Activated naive CD4-positive, alpha-beta T cell treated with anti-CD3 and anti-CD28 coated beads for 36 hours (primary cell): ENCODE measurements at places on chromosomes 4 and X.

GRCh38 chr4:136400829-136401228 lies 1131.5 kb downstream of the PCDH18 start:
- DNase-seq: no peak

- no peak for DNase-seq
Observed at GRCh38 chr4:90689739-90690138, 562.5 kb downstream of the CCSER1 start.

DNA sequence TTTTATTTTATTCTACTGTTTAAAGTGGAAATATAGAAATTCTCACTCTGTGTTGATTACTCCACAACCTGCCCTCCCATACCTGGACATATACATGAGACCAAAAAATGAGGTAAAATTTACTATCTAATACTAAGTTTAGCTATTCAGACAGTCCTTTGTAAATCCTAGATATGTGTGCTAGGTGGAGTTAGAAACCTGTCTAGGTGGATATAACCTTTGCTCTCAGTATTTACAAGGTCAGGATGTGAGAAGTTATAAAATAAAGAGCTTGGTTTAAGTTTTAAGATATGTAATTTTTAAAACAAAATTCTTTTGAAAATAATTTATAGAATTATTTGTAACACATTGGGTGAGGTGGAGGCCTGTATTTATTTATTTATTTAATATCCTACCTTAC lies 221.5 kb downstream of the PCDH7 start:
- DNase-seq: no peak

DNA sequence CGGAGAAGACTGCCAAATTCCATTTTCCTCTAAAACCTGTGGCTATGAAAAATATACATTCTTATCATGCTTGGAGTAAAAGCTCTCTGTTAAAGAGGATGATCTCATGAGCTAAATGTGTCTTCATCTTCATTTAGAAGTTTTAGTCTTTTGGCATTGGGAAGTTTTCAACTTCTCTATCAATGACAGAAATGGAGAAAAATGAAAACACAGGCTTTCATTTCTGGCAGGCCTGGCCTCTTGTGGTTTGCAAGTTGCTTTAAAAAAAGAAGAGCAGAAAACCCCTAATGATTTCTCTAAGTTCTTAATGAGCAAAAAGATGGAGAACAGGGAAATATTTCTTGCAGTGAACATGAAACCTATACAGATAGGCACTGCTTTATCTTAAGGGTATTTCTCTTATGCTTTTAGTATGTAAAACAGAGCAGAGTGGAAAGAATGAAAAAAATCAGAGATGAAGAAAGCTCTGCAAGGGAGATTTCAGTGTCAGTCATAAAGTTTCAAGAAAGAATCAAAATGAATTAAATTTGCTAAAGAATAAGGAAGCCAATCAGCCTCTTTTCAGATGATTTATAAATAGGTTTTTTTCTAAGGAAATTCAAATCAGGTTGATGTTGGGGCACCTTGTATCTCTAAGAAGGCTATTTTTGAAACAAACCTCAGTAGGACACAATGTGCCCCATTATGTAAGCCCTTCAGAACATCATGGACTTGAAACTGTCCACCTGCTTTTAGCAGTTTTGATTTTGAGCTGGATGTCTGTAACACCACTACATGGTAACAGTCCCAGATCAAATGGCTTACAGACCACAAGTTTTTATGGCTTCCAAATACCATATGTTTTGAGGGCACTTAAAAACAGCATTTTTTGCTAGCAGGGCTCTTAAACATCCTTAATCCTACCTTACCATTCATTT lies 225.0 kb downstream of the GRIA3 start:
- peak; percentile 3 for DNase-seq

DNA sequence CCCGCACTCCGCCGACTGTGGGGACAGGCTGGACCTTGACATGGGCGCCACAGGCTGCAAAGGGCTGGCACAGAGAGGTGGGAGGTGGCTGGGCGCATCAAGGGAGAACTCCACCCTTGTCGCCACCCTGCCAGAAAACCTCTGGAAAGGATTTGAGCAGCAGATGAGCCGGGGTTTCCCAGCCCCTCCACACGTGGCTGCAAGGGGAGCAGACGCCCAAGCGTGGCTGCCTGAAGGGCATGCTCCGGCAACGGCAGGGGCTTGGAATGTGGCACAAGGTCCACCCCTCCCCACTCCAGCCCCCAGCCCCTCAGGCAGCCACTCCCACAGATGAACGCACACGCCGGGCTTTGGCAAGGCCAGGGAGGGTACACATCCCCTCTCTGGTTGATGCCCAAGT lies 4.6 kb downstream of the BGN start:
- no peak for DNase-seq

DNA sequence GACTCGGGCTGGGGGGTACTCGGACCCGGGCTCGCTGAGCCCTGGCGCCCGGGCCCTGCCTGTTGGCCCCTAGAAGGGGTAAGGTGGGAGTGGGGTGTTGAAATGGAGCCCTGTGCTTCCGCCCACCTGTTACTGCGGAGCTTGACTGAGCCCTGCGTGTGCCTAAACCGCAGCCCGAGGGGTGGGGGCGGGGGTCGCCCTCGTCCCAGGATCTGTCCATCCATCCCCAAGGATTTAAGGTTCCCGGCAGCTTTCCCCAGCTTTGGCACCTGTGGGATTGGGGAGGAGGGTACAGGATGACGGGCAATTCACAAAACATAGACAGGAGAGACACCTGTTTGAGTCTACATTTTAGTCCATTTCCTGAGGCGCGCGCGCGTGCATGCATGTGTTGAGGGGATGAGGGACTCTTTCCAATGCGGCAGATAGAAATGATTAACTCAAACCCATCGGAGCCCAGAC lies 779 bp downstream of the GABRQ start:
- no peak for DNase-seq

DNA sequence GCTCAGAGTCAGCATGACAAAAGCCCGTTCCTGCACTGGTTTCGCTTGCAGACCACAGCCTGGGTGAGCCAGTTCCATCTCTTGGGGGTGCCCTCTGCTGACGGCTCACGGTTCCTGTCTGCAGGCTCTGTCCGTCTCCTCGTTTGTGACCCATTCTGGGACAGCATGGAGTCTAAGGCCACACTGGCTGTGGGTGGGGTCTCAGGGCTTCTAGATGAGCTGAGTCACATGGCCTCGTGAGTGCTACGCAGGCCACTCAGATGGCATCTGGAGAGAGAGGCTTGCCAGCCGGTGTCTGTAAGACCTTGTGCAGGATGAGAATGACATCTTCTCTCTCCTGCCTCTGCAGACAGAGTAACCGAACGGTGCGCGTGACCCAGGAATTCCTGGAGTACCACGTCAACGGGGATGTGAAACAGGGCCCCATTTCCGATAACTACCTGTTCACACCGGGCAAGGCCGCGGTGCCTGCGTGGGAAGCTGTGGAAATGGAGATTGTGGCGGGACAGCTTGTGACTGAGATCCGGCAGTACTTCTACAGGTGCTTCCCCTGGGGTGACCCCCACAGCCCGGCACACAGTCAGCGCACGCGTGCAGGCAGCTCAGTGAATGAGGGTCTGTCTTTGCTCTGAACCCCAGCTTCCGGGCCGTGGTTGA lies 31.6 kb upstream of the MRFAP1 start:
- DNase-seq: no peak

DNA sequence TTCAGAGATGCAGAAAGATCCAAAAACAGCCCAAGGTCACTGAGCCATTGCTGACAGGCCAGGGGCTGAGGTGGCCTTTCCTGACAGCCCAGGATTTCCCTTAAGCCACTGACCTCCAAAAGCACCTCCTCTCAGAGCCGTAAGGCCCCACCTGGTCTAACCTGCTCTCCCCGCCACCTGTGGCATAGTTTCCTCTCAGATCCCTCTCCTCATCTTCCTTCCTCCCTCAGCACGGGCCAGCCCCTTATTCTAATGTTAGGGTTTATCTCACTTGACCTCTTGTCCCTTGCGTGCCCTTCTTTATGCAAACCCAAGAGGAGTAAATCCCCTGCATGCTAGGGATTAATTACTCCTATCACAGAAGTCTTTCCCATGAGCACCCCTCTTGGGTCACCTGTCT lies 113.0 kb downstream of the RBM47 start:
- no peak for DNase-seq

GRCh38 chr4:119240568-119240967 lies 28.1 kb downstream of the USP53 start:
- DNase-seq: no peak

- peak; percentile 70 for DNase-seq
Observed at GRCh38 chr4:8435656-8436121, 4.8 kb downstream of the ACOX3 start.

- no peak for DNase-seq
Observed at GRCh38 chr4:55468724-55469123, 73.0 kb downstream of the TMEM165 start.

DNA sequence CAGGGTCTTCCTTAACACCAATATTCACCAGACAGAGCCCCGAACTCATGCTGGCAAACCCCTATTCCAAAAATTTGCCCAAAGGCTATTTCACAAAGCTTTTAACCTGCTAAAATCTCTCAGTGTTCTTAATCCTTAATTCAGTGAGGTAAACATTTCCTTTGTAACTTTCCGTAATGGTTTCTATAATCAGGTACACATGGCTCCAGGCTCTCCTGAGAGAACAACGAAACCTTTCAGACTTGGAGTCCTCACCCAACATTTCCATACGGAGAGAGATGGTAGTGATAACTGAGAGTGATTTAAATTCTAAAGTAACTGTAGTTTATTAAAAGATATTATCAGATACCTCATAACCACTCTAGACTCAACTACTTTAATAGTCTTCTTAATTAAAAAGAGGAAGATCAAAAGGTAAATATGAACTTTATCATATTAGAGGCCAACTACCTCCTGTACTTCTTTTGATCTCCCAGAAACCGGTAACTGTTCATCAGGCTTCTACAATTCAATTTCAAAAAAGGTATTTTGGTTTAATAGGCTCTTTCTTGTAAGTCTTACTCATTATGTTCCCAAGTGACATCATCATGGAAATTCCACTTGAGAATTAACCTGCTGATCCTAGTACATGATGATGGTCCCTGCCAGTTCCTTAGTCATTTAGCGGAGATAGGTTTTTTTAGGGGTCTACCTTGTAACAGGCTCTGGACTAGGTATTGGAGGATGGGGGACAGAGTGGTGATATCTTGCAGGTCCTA lies 91.4 kb upstream of the UCP1 start:
- DNase-seq: no peak

DNA sequence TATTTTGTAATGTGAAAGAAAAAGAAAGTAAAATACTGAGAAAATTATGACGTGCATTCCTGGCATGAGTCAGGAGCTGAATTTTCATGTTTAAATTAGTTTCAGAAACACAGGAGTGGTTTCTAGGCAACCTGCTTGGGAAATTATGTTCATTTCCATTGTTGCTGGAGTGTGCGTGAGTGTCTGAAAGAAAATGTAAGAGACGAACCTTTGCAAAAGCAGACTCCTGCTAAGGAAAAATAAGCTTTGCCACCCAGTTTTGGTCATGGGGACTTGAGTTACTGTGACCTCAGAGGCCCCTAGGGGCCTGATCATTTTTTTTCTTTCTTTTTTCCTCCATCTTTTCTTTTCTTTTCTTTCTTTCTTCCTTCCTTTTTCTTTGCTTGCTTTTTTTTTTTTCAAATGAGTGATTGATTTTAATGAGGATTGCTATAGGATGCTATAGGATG lies 18.8 kb upstream of the CHRNA9 start:
- DNase-seq: peak; percentile 70

DNA sequence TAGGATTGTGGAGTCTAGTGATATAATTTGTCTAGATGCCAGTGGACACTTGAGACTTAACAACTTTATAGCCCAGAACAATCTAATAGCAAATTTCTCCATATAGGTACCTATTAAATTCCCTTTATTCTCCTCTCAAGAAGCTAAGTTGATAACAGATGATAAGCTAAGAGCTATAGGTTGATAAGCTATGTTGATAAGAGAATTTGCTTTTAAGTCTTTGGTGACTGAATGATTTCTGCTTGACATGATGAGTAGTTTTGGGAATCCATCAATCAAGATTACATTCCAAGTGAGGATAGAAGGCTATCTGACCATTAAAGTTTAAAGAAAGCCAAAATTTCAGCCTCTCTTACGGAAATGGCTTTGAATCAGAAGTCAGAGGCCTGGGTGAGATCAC lies 131.6 kb downstream of the EMCN start:
- no peak for DNase-seq

DNA sequence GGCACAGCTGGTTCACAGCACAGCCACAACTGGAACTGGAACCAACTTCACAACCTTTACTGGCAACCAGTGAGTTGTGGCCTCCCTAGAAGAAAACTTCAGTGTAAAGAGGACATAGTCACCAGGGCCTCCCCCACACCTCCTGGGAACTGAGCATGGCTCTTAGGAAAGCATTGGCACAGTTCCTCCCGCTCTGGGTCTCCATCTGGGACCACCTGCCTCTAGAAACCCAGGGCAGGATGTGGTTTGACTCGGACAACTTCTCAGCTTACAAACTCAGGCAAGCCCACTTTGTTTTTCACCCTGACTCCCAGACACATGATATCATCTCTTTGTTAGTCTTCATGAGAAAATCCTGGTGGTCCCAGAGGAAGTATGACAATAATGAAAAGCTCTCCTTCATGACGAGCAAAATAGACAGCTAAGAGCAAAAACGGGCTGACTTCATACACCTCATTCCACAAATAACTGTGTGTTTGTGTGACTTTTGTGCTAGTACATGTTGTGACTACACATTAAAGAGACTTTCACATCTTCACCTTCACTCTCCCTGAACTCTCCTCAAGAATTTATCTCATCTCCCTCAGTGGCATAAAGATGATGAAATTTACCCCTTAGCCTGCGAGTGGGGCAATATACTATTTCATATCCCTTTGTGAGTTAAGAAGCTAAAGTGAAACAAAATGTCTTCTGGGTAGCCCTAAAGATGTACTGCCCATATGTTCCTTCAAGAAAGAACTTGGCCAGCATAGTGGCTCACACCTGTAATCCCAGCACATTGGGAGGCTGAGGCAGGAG lies 75.4 kb downstream of the SH3KBP1 start:
- no peak for DNase-seq

- no peak for DNase-seq
Observed at GRCh38 chr4:149344436-149344835, 471.2 kb downstream of the IQCM start.

DNA sequence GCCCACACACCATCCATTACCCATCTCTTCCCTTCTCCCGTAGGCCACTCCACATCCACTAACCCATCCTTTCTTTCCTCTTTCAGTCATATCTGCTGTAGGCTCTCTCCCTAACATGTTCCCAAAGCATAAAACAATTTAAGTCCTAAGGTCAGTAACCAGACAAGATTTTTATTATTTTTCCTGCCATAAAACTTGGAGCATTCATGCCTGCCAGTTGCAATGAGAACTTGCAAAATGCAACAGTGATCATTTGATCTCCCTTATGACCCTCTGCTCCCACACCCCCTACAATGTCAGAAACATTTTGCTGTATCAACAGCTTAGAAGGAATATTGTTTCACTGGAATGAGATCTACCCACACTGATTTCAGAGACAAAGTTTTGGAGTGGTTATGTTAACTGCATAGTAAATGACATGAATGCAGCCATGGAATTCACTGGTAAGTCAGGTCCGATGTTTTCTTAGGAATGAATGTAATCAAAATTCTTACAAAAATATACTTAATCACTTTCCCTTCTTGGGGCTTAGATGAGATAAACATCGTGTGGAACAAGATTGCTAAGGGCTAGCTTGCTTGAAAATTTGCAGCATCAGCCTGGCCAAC lies 5.7 kb downstream of the NIPAL1 start:
- no peak for DNase-seq
